ENCODE measurements at places on chromosomes 1 and 21.

- peak; percentile 24 for DNase-seq
Observed at GRCh38 chr1:74771913-74772515, 39.1 kb downstream of the TYW3 start.

DNA sequence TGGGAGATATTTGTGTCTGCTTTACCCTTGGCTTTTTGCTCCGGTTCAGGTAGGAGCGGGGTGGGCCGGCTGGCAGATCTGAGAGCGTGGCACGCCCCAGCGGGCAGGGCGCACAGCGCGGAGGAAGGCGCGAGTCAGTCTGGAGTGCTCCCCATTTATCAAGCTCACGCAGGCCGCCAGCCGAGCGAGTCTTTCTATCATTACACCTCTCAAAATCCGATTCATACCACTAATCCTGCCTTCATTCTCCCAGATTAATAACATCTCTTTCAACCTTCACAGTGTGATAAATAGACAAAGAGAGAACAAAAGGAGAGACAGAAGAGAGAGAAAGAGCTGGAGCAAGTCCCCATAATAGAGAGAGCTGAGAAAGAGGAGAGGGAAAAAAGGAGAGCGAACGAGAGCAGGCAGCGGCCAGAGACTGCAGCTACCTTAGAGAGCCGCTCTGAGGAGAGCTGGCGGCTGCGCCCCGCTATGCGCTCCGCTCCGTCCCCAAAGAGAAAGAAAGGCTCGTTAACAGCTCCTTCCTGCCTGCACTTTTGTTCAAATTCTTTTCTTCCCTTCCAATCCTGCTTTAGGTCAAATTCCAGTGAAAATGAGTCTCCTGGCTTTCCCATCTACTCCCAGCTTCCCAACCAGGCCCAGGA, 48.0 kb downstream of the DMAP1 start:
- no peak for DNase-seq

DNA sequence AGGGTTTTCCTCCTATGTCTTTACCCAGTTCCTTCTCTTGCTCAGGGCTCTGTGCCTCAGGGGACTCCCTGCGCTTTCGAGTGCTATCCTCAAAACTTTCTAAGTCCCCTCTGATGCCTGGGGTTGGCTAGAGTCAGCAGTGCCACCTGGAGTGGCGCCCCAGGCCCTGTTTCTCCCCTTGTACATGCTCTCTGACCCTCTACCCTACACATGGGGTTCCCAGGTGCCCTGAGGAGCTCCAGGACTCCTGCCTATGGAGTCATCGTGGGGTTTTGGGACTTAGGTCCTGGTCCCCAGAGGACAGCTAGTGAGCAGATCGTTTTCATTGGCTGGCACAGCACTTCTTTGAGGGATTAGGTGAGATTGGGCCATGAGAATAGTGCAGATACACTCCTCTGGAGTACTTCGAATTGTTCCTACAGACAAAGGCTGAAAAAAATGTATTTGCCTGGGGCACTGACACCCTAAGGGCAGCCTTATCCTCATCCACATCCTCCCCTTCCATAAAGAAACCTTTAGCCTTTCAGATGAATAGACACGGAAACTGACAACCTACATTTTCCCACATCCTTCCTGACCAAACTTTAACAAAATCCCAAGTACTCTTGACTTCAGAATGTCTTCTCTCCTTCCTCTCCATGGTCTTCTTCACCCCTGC, 41.5 kb downstream of the LGR6 start:
- no peak for DNase-seq

GRCh38 chr1:226798427-226799411, 59.6 kb upstream of the ITPKB start:
- DNase-seq, result no peak

GRCh38 chr1:156464825-156465452, 35.6 kb downstream of the MEF2D start:
- no peak for DNase-seq

- DNase-seq, result no peak
Observed at GRCh38 chr21:45538381-45539045, 3.7 kb downstream of the SLC19A1 start.

Measured in KG1 (cell line).